ENCODE measurements at places on chromosomes 2 and 18.

DNA sequence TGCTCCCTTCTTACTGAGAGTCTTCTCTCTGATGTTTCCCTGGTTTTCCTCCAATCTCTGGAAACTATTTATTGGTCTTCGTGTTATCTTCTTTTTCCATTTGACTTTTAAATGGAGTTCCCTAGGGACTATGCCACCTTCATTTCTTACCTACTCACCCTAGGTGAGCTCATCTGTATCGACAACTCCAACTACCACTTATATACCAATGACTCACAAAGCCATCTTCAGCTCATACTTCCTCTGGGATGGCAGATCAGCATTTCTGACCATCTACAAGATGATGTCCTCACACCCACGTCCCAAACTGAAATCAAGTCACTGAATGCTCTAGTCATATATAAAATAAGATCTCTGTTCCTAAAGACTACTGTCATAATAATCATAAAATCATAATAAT is 40.6 kb downstream of the CFAP210 start:
- DNase-seq: no peak

GRCh38 chr18:49784427-49785185 is 28.7 kb downstream of the ACAA2 start:
- DNase-seq: no peak

DNA sequence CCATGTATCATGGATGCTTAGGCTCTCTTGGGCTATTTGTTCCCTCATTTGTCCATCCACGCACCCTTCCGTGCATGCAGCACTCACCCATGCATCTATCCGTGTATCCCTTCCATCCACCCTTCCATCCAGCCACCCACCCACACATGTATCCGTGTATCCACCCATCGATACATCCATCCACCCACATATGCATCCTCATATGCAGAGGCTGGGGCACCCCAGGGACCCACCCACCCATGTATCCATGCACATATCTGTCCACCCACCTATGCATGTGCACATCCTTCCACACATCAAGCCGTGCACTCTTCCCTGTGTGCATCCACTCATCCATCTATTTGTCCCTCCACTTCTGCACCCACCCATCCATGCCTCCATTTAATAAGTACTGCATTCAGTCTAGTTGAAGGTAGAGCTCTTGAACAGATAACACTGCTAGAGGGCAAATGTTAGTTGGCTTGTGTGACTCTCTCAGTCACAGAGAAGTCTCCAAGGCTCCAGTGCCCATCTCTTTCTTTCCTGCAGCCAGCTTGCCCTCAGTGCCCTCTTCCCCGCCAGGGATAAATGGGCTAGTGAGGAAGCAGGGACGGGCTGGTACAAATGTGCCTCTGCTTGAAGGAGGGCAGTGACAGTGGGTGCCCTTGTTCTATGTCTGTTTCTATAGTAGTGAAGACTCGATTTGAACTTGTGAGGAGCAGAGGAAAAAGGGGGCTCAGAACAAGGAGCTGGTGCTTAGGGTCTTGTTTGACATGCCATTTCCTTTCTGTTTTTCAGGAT is 61.5 kb downstream of the EMILIN2 start:
- no peak for DNase-seq

DNA sequence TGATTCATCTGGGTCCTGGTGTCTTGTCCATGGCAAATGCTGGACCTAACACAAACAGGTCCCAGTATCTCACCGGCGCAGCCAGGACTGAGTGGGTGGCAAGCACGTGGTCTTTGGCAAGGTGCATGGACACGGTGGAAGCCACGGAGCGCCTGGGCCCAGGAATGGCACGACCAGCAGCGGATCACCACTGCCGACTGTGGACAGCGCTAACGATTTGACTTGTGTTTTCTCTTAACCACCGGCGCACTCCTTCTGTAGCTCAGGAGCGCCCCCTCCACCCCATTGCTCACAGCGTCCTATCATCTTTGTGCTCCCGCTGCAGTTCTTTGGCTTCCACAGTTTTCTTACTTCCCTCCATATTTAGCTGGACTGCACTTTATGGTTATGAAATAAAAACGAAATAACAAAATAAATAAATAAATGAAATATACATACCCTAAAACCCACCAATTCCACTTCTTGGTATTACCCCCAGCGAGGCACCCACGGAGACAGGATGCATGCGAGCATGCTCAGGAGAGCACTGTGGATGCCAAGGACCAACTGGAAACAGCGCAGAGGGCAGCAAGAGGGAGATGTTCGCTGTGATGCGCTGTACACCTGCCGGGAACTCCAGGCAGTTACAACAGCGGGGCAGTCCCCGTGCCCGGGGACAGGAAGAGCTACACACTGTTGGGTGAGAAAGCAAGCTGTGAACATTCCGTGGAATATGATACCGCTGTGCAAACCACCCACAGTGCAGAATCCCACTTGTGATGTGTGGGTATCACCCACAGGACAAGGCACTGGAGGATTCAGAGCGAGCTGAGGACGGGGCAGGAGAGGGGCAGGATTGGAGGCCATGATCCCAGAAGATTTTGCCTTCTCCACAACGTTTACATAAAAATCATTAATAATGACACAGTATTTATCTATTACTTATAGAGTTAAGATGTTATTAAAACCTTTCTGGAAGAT is 7.0 kb upstream of the CIDEA start:
- DNase-seq: no peak

All from CD4-positive, alpha-beta T cell treated with Interleukin-15 for 1 hour (primary cell).